ENCODE measurements at places on chromosomes 7 and 10.

GRCh38 chr10:2676455-2676854 lies 390.9 kb upstream of the PFKP start:
- peaks cover 2% of the 10 kb centered on the region for H3K27me3 ChIP-seq
- H3K4me3 ChIP-seq = no peak overlapping the region
- no peak for DNase-seq
- no peaks in the 10 kb centered on the region for H3K4me1 ChIP-seq
- H3K36me3 ChIP-seq = no peaks in the 10 kb centered on the region
- no peak overlapping the region for H3K27ac ChIP-seq

GRCh38 chr10:77666821-77667220 lies 29.2 kb upstream of the KCNMA1 start:
- H3K36me3 ChIP-seq = no peaks in the 10 kb centered on the region
- peaks cover 15% of the 10 kb centered on the region for H3K27me3 ChIP-seq
- peaks cover 14% of the 10 kb centered on the region for H3K4me1 ChIP-seq
- no peak overlapping the region for H3K27ac ChIP-seq
- no peak overlapping the region for H3K4me3 ChIP-seq
- no peak for DNase-seq

- H3K36me3 ChIP-seq = no peaks in the 10 kb centered on the region
- H3K27ac ChIP-seq = peak overlapping the region; percentile 77
Measured at GRCh38 chr10:5565671-5566581, 41.2 kb downstream of the CALML3 start.

DNA sequence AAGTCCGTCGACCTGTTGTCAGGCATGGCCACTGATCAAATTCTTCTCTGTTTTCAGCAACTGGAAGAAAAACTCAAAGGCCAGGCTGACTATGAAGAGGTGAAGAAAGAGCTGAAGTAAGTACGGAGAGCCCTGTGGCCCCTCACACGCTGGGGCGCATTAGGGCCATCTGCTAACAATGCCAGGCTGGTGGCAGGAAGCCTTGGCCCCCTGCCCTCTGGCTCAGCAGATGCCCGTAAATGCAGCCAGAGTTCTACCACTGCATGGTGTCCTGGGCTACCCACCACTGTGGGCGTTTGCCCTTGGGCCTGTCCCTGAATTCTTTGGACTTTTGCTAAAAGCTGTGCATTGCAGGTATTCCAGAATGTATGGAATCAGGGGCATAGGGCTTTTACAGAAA lies 96.9 kb upstream of the SH2B2 start:
- DNase-seq = no peak
- H3K27me3 ChIP-seq = no peaks in the 10 kb centered on the region
- peaks cover 34% of the 10 kb centered on the region for H3K36me3 ChIP-seq

- peak overlapping the region; percentile 99 for H3K4me3 ChIP-seq
- peaks cover 63% of the 10 kb centered on the region for H3K4me1 ChIP-seq
- peak overlapping the region; percentile 99 for H3K27ac ChIP-seq
Measured at GRCh38 chr7:26863518-26864308, 677 bp downstream of the SKAP2 start.

DNA sequence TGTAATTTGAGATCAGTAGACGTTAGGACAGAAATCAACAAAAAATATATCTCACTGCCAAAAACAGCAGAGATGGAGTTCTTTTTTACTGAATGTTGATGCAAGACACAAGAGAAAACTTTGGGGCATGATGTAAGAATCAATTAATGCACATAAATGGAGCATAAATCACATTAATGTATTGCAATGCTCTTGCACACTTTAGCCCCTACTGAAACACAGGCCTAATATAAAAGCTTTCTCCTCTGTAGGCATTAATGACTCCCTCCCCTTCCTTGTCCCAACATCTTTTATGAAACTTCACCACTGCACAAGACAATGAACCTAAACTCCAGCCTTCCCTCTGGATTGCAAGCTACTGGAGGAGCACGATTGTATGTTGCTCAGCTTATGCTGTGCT lies 58.8 kb downstream of the CACNA2D1 start:
- H3K36me3 ChIP-seq = no peaks in the 10 kb centered on the region
- H3K27ac ChIP-seq = no peak overlapping the region
- H3K27me3 ChIP-seq = no peaks in the 10 kb centered on the region
- no peak overlapping the region for H3K4me3 ChIP-seq

- no peak overlapping the region for H3K4me3 ChIP-seq
- no peaks in the 10 kb centered on the region for H3K27me3 ChIP-seq
- H3K4me1 ChIP-seq = peaks cover 66% of the 10 kb centered on the region
- peak overlapping the region; percentile 47 for H3K27ac ChIP-seq
Measured at GRCh38 chr7:129859183-129859582, 93.6 kb downstream of the UBE2H start.

- H3K4me3 ChIP-seq = no peak overlapping the region
- H3K27me3 ChIP-seq = peaks cover 21% of the 10 kb centered on the region
- no peaks in the 10 kb centered on the region for H3K36me3 ChIP-seq
- DNase-seq = no peak
- H3K4me1 ChIP-seq = no peaks in the 10 kb centered on the region
Measured at GRCh38 chr10:99595770-99596465, 24.3 kb downstream of the SLC25A28 start.

DNA sequence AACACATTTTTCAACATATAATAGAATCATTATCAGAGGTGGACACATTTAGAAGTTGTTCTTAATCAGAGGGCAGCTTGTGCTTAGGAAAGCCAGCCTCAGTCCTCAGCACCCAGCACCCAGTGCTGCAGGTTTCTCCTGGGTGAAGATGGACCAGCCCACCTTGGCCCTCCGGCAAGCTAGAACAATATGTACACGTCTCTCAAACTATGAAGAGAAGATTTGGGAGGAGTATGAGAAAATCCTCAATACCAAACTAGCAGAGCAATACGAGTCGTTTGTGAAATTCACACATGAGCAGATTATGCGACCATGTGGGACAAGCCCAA lies 13.5 kb upstream of the RALA start:
- H3K4me1 ChIP-seq = peaks cover 19% of the 10 kb centered on the region
- peak overlapping the region; percentile 63 for H3K4me3 ChIP-seq
- peaks cover 1% of the 10 kb centered on the region for H3K27me3 ChIP-seq

DNA sequence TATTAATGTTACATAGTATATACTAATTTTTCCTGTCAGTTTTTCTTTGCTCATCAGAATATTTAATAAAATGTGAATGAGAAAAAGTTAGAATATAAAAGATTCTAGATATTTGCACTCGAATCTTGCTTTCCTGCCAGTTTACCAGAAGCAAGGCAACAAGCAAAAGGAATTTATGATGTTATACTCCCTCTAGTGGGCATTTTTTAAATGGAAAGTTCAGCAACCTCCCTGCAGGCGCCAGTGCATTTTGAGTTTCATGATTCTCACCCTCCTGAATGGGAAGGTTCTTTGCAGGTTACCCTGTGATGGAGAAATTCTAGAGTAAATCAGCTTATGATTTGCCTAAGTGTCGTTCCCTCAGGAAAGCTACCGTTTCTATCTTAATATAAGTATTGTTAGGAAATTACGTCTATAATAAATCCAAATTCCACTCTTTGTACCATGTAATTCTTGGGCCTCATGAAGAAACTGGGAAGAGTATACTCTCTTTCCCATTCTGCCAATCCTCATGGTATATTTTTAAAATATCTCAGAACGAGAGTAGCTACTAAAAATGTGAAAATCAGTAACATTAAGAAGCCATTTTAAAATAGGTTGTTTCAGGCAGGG lies 350.0 kb downstream of the CRPPA start:
- no peak overlapping the region for H3K4me3 ChIP-seq
- no peaks in the 10 kb centered on the region for H3K27me3 ChIP-seq
- H3K4me1 ChIP-seq = peaks cover 5% of the 10 kb centered on the region
- no peaks in the 10 kb centered on the region for H3K36me3 ChIP-seq
- H3K27ac ChIP-seq = no peak overlapping the region

GRCh38 chr10:29546773-29547313 lies 87.9 kb downstream of the SVIL start:
- peaks cover 27% of the 10 kb centered on the region for H3K36me3 ChIP-seq
- H3K4me1 ChIP-seq = peaks cover 6% of the 10 kb centered on the region
- H3K4me3 ChIP-seq = no peak overlapping the region
- DNase-seq = no peak
- H3K27ac ChIP-seq = peak overlapping the region; percentile 19

- peaks cover 1% of the 10 kb centered on the region for H3K27me3 ChIP-seq
- H3K36me3 ChIP-seq = no peaks in the 10 kb centered on the region
- H3K4me1 ChIP-seq = no peaks in the 10 kb centered on the region
- no peak overlapping the region for H3K27ac ChIP-seq
- no peak overlapping the region for H3K4me3 ChIP-seq
- DNase-seq = no peak
Measured at GRCh38 chr7:106371629-106372028, 86.8 kb upstream of the NAMPT start.

GRCh38 chr10:90856964-90857634 lies 740 bp downstream of the HTR7 start:
- peak overlapping the region; percentile 81 for H3K4me3 ChIP-seq
- H3K4me1 ChIP-seq = peaks cover 3% of the 10 kb centered on the region
- DNase-seq = no peak
- H3K27me3 ChIP-seq = peaks cover 72% of the 10 kb centered on the region

DNA sequence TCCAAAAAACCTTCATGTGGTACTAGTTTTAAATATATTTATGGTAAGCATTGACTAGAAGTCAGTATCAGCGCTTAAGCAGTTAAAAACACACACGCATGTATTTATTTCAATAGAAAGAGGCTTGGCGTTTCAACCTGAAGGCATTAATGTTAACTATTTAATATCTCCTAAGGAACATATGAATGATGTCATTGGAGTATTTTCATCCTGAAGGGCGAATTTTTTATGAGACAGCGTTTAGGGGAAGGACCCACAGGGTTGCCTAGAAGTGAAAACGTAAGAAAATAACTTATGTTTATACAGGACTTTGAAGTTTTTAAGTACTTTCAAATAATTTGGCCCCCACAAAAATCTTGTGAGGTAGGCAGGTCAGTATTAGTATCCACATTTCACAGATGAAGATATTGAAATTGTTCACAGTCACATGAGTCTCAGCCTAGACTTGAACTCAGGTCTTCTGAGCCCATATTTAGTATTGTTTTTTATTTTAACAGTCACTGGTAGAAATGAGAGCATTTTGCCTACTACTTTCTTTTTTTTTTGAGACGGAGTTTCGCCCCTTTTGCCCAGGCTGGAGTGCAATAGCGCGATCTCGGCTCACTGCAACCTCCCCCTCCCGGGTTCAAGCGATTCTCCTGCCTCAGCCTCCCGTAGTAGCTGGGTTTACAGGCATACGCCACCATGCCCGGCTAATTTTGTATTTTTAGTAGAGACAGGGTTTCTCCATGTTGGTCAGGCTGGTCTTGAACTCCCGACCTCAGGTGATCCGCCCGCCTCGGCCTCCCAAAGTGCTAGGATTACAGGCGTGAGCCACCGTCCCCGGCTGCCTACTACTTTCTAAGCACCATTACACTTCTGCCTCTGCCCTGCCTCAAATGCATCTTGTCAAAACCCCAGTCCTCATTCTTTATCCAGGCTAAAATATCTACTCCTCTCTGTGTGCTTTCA lies 1.8 kb downstream of the SLK start:
- peak overlapping the region; percentile 32 for H3K27ac ChIP-seq
- no peaks in the 10 kb centered on the region for H3K27me3 ChIP-seq
- peaks cover 41% of the 10 kb centered on the region for H3K4me1 ChIP-seq
- no peak for DNase-seq
- no peaks in the 10 kb centered on the region for H3K36me3 ChIP-seq
- peak overlapping the region; percentile 96 for H3K4me3 ChIP-seq

- no peaks in the 10 kb centered on the region for H3K27me3 ChIP-seq
- no peak for DNase-seq
- peaks cover 15% of the 10 kb centered on the region for H3K36me3 ChIP-seq
- H3K4me1 ChIP-seq = no peaks in the 10 kb centered on the region
- H3K4me3 ChIP-seq = no peak overlapping the region
- no peak overlapping the region for H3K27ac ChIP-seq
Measured at GRCh38 chr10:74486659-74487058, 335.6 kb downstream of the ADK start.

DNA sequence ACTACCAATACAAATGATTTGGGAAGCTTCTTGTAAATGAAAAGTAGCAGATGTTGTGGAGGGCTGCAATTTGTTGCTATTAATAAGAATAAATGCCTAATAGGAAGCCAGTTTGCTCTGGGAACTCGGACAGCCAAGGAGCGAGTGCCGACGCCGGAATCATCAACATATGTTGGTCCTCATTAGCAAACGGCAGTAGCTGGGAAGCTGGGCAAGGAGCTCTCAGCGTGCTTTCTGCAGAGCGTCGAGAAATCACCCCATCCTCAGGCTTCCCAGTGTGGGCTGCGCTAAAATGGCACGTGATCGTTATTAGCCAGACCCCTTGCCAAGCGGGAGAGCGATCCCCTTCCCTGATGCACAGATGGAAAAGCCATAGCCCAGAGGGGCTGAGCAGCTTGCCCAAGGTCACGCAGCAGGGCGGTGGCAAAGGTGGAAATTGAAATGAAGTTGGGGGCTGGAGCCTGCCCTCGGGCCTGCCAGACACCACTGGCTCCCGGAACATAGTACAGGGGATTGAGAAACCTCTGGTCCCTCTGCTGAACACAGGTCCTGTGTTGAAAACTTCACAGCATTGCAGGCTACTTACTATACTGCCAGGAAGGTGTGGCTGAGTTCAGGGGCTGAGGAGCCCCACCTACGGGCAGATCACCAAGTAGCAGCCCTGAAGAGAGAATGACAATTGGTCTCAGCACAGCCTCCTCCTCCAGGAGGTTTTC lies 326.9 kb downstream of the PLXNA4 start:
- H3K4me1 ChIP-seq = peaks cover 24% of the 10 kb centered on the region
- no peak overlapping the region for H3K27ac ChIP-seq
- H3K27me3 ChIP-seq = peaks cover 14% of the 10 kb centered on the region

GRCh38 chr10:116355341-116355740 lies 31.1 kb downstream of the CCDC172 start:
- DNase-seq = no peak
- no peak overlapping the region for H3K27ac ChIP-seq
- H3K4me3 ChIP-seq = no peak overlapping the region

- no peak for DNase-seq
- no peaks in the 10 kb centered on the region for H3K27me3 ChIP-seq
- H3K4me3 ChIP-seq = no peak overlapping the region
- no peaks in the 10 kb centered on the region for H3K4me1 ChIP-seq
Measured at GRCh38 chr7:124263232-124263827, 230.5 kb upstream of the TMEM229A start.

DNA sequence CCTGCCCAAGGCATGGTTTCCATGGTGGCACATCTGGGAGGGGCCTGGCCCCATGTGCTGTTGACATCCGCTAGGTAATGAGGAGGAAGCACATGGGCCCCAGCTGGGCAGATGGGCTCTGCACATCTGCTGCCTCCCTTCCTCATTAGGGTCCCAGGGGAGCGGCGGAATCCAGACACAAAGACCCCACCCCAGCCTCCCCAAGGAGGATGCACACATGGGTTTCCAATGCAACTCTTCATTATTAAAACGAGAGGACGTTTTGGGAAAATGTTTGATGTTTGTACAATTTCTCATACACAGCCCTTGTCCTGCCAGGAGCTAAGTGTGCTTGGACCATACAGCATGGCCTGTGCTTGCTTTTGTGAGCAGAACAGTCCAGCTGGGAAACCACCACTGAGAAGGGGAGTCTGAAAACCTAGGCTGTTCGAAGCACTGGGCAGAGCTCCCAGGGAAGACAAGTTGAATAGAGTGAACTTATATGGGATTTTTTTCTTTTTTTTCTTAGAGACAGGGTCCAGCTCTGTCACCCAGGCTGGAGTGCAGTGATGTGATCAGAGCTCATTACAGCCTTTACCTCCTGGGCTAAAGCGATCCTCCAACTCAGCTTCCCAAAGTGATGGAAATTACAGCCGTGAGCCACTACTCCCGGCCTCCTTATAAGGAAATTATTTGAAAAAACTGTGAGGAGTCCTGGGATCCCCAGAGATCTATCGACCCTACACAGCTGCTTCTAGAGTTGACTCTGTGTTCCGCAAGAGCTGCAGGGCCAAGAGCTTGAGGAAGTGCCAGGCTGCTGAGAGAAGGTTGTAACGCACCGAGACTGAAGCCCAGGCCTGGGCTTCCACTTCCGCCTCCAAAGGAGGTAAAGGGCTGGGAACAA lies 23.4 kb downstream of the FAM107B start:
- no peaks in the 10 kb centered on the region for H3K27me3 ChIP-seq
- peaks cover 10% of the 10 kb centered on the region for H3K4me1 ChIP-seq
- no peaks in the 10 kb centered on the region for H3K36me3 ChIP-seq
- no peak for DNase-seq
- H3K4me3 ChIP-seq = no peak overlapping the region
- no peak overlapping the region for H3K27ac ChIP-seq
